ENCODE measurements at places on chromosomes 6 and 20.

DNA sequence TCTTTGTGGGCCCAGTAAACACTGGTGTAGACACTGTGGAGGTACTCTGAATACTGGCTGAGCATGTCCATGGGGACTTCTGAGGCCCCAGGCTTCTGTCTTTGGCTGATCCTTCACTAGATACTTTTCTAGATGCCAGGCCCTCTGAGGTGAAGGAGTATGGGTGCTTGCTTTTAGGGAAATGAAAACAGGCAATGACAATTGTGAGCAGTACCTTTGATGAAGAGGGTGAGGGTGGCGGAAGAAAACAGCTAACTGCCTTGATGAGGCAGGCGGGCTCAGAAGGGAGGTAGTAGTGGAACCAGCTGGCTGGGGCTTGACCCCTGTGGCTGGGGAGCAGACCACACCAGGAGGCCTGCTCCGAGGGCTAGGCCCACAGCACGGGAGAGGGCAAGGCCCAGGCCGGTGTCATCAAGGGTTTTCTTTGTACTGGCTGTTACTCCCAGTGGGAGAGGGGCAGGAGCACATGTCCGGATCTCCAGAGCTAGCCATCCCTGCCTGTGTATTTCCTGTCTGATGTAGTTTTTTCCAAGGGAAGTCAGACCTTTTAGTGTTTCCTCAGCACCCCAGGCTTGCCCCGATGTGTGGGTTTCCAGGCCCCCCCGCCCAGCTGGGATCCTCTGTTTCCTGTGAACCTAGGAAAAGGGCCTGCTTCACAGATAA, 3.9 kb downstream of the PLCG1 start:
- no peak for DNase-seq

DNA sequence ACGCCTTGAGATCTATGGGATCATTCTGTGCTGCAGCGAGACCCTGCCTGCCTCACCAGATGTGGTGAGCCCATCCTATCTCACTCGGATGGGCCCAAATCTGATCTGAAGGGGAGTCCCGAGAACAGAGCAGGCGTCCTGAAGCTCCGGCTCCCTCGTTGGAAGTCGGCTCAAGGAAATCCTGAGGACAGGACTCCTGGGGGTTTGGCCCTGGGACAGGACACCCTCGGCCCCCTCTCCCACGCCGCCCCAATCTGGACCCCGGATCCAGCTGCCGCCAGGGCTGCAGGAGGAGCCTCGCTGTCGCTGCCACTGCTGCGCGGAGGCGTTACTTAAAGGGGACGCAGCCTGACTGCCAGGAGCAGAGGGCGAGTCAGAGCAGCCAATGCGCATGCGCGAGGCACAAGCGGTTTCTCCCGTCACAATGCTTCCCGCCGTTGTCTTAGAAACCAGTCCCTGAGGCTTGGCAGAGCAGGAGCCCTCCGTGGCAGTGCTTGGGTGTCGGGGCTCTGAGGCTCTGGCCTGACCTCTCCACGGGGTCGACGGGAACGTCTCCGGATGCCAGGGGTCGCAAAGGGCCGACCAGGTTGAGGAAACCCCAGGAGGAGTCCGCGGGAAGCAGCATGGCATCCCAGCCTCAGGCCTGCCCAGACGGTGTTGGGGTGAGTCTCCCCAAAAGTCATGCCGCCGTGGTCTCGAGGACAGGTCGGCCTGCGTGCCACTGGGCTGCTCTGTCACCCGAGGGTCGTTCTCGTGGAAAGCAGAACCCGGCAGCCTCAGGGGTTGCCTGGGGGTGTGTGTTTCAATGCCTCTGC, 1567.8 kb upstream of the DEFB115 start:
- DNase-seq, result no peak

- DNase-seq, result no peak
Observed at GRCh38 chr6:159977255-159977903, 8.5 kb downstream of the IGF2R start.

- DNase-seq, result no peak
Observed at GRCh38 chr20:39619271-39619785, 657.2 kb downstream of the DHX35 start.

- no peak for DNase-seq
Observed at GRCh38 chr20:23753589-23753988, 2.9 kb upstream of the CST1 start.
